ENCODE measurements at places on chromosomes 11 and 22. TPM values are rescaled to one million over a fixed set of nuclear protein-coding genes. Genes with fewer than 3 reads are reported as not detected.

DNA sequence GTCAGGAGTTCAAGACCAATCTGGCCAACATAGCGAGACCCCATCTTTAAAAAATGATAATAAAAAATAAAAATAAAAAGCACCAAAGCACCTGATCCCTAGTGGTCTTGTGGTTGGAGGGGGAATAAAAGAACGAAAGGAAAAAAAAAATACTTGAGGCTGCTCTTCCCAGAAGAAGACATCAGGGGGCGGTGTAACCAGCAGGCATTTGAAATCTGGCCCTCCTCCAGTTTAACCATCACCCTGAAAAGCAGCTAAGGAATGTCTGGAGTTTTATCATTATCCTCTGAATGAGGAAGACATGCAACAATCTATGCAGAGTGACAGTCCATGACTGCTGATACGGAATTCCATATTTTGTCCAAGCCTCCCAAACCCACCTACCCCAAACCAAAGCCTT lies 5.6 kb upstream of the KCTD17 start:
- peaks cover 4% of the 10 kb centered on the region for H3K4me1 ChIP-seq
- no peak overlapping the region for H3K4me3 ChIP-seq
- DNase-seq: no peak

DNA sequence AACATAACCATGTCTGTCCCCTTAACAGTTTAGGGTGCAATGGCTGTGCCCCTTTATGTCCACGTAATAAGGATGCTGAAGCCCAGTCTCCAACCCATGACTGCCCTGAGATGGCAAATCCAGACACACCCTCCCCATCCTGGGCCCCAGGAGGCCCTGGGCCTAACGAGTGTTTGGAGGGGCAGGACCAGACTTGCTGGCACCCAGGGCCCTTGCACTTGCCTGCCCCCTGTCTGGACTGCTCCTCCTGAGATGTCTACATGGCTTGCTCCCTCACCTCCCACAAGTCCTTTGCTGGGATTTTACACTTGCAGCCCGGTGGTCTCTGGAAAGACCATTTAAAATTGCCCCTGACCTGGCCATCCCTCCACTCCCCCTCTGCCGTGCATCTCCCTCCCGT lies 132.2 kb upstream of the NECTIN1 start:
- peaks cover 27% of the 10 kb centered on the region for H3K4me1 ChIP-seq
- H3K27ac ChIP-seq: no peak overlapping the region
- H3K4me3 ChIP-seq: no peak overlapping the region
- H3K27me3 ChIP-seq: peaks cover 39% of the 10 kb centered on the region
- no peak for DNase-seq

The DEUP1 gene
- total RNA-seq: 0.40 TPM

GRCh38 chr11:17478070-17478469 lies 1.4 kb upstream of the ABCC8 start:
- no peak for DNase-seq
- H3K4me3 ChIP-seq: no peak overlapping the region
- no peak overlapping the region for H3K27ac ChIP-seq
- H3K4me1 ChIP-seq: no peaks in the 10 kb centered on the region

- no peaks in the 10 kb centered on the region for H3K27me3 ChIP-seq
- peaks cover 18% of the 10 kb centered on the region for H3K36me3 ChIP-seq
- H3K4me1 ChIP-seq: peaks cover 15% of the 10 kb centered on the region
- DNase-seq: no peak
- peak overlapping the region; percentile 22 for H3K27ac ChIP-seq
Observed at GRCh38 chr11:77351281-77351886, 49.9 kb upstream of the GDPD4 start.

GRCh38 chr11:34001557-34002064 lies 49.9 kb upstream of the CAPRIN1 start:
- H3K27ac ChIP-seq: no peak overlapping the region
- peaks cover 17% of the 10 kb centered on the region for H3K27me3 ChIP-seq

DNA sequence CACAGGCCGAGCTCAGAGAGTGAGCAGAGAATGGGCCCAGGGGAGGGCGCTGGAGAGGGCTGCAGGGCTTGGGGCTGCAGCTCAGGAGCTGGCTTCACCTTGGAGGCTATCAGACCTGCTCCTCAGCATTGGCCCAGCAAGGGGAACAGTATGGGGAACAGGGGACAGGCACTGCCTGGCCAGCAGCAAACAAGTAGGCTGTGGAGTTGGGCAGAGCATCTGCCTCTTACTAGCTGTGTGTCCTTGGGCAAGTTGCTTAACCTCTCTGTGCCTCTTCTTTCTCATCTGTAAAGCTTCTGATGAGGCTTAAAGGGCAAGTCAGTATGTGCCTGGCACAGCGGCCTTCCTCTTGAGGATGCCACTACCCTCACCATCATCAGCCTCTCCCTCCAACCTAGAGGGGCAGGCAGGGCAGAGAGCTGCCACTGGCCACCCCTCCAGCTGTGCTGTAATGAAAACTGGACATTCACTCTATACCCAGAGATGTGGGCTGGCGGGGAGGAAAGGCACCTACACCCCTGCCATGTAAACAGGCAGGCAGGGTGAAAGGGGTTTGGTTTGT lies 7.5 kb upstream of the CDKN1C start:
- no peak overlapping the region for H3K27ac ChIP-seq
- peaks cover 3% of the 10 kb centered on the region for H3K27me3 ChIP-seq
- H3K4me1 ChIP-seq: peaks cover 5% of the 10 kb centered on the region
- no peaks in the 10 kb centered on the region for H3K36me3 ChIP-seq

The WBP2NL gene
- not detected for total RNA-seq

The SLC22A12 gene
- total RNA-seq: not detected

The MYEOV gene
- 4.1 TPM for total RNA-seq

GRCh38 chr11:8745431-8746253 lies 63.0 kb downstream of the RPL27A start:
- H3K4me1 ChIP-seq: peaks cover 23% of the 10 kb centered on the region
- H3K36me3 ChIP-seq: peaks cover 10% of the 10 kb centered on the region
- no peak for DNase-seq
- no peak overlapping the region for H3K27ac ChIP-seq
- H3K27me3 ChIP-seq: no peaks in the 10 kb centered on the region

GRCh38 chr11:116504541-116505297 lies 268.1 kb downstream of the BUD13 start:
- DNase-seq: no peak
- H3K4me1 ChIP-seq: peaks cover 49% of the 10 kb centered on the region
- H3K27ac ChIP-seq: no peak overlapping the region
- peak overlapping the region; percentile 27 for H3K4me3 ChIP-seq
- H3K36me3 ChIP-seq: peaks cover 3% of the 10 kb centered on the region

DNA sequence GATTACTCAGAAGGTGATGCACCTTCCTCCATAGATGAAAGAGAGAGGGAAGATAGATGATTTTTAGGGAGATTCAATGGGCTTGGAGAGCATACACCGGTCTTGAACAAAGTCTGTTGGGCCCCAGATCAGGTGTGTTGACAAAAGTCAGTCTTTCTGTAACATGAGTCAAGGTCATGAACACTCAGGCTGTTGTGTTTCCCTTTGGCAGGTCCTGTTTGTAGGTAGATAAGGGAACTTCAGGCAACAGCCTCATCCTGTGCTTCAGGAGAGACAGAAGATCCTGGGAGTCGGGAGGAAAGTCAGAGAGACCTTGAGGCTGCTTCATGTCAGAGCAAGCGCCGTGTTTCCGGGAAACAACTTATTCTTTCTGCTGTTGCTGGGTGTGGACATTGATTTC lies 703.1 kb downstream of the BRD1 start:
- peaks cover 40% of the 10 kb centered on the region for H3K27me3 ChIP-seq
- H3K4me3 ChIP-seq: no peak overlapping the region
- H3K4me1 ChIP-seq: peaks cover 4% of the 10 kb centered on the region
- no peak overlapping the region for H3K27ac ChIP-seq
- DNase-seq: no peak
- no peaks in the 10 kb centered on the region for H3K36me3 ChIP-seq

DNA sequence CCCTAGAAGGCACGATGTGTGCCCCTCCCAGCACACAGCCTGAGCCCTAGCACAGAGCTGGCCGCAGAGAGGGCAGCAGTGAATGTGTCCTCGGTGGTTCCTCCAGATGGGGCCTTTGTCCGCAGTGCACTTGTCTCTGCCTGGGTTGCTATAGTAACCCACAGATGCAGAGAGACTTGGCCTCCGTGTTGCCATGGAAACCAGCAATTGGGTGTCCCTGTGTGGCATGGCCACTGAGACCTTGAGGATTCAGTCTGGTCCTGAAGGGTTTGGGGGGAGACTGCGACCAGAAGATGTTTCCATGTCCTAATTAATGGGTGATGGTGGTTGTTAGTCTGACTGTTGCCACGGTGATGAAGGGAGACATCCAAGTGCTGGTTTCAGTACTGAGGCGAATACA lies 42.6 kb upstream of the TUB start:
- no peak overlapping the region for H3K4me3 ChIP-seq
- DNase-seq: peak; percentile 55
- H3K27me3 ChIP-seq: peaks cover 18% of the 10 kb centered on the region
- no peaks in the 10 kb centered on the region for H3K36me3 ChIP-seq
- H3K27ac ChIP-seq: no peak overlapping the region

DNA sequence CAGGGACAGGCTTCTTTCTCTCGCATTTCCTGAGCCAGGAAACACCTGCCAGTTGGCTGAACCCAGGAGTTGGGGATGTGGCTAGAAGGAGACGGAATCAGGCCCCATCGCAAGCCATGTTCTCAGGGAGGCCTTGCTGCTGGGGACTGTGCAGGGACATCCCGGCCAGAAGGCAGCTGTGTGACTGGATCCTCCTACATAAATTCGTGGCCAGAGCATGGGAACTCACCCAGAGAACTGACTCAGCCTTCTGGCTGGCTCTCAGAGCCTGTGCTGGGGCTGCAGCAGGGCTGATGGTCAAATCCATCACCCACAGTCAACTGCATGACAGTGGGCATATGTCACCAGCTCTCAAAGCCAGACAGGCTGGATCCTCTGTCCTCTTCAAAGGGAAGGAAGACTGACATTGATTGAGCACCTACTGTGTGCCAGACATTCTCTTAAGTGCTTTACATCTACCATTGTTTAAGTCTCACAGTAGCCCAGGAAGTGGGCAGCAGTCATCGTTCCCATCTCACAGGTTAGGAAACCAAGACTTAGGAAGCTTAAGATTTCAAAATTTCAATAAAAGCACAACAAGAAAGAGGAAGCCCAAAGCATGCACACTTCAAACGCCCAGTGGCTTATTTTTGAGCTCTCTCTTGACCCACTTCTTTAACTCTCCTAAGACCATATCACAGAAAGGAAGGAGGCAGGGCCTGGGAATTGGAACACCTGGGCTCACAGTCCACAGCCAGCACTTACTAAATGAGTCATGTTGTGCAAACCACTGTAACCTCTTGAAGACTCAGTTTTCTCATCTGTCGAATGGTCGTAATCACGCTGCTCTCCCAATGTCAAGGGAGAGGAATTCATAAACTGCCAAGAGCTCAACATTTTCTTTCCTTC lies 30.9 kb upstream of the CACNG2 start:
- no peak overlapping the region for H3K4me3 ChIP-seq
- H3K27me3 ChIP-seq: peaks cover 62% of the 10 kb centered on the region
- H3K4me1 ChIP-seq: no peaks in the 10 kb centered on the region

The OR52N4 gene
- total RNA-seq: not detected

- no peak for DNase-seq
- H3K36me3 ChIP-seq: no peaks in the 10 kb centered on the region
- H3K4me3 ChIP-seq: no peak overlapping the region
- no peak overlapping the region for H3K27ac ChIP-seq
Observed at GRCh38 chr22:35597692-35598395, 19.3 kb downstream of the MB start.

DNA sequence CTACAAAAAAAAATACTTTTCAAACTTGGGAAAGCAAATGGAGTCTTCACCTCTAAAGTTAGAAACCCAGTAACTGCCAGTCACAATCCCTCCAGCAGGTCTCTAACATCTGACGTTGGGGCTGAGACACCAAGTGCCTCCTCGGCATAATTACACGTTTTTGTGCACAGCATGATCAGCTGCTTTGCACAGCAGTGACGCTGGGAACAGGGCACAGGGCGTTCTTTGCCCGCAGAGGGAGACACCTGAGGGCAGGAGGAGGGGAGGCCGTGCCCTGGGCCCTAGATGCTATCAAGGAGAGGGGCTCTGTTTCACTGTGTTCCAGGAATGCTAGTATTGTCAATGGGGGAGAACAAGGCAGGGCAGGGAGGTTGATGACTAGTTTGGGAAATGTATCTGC lies 120.1 kb downstream of the PARVA start:
- no peaks in the 10 kb centered on the region for H3K27me3 ChIP-seq
- H3K27ac ChIP-seq: no peak overlapping the region
- peaks cover 30% of the 10 kb centered on the region for H3K36me3 ChIP-seq
- peak; percentile 58 for DNase-seq

GRCh38 chr11:962688-963087 lies 37.0 kb downstream of the AP2A2 start:
- H3K4me1 ChIP-seq: peaks cover 10% of the 10 kb centered on the region
- no peaks in the 10 kb centered on the region for H3K27me3 ChIP-seq
- no peak for DNase-seq
- H3K27ac ChIP-seq: no peak overlapping the region

DNA sequence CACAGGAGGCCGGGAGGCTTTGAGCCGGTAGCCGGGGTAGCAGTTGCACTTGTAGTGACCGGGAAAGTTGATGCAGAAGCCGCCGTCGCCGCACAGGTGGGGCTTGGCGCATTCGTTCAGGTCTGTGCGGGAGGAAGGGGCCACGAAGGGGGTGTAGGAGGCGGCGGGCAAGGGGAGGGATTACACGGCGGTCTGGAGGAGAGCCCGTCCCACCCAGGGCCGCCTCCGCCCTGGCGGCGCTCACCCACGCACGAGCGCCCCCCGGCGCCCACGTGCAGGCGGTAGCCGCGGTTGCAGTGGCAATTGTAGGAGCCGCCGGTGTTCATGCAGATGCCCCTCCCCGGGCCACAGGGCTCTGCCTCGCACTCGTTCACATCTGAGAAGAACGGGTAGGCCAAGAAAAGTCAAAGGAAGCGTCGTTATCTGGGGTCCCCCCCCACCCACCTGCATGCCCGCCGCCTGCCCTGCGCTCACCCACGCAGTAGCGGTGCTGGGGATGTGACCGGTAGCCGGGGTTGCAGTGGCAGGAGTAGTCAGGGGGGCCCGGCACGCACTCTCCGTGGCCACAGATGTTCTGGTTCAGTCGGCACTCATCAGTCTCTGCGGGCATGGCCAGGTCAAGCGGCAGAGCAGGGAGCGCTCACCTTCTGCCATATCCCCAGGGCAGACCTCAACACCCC lies 10.6 kb downstream of the LTBP3 start:
- peaks cover 39% of the 10 kb centered on the region for H3K4me1 ChIP-seq
- no peak overlapping the region for H3K27ac ChIP-seq
- no peak overlapping the region for H3K4me3 ChIP-seq
- peaks cover 29% of the 10 kb centered on the region for H3K36me3 ChIP-seq
- no peak for DNase-seq

The PRR5L gene
- 10.7 TPM for total RNA-seq

Measured in type B pancreatic cell (in vitro differentiated cells).